Naive thymus-derived CD8-positive, alpha-beta T cell (primary cell): ENCODE measurements at places on chromosomes 11 and 22. TPM values are rescaled to one million over a fixed set of nuclear protein-coding genes. Genes with fewer than 3 reads are reported as not detected.

The CD6 gene
- total RNA-seq: 405 TPM

DNA sequence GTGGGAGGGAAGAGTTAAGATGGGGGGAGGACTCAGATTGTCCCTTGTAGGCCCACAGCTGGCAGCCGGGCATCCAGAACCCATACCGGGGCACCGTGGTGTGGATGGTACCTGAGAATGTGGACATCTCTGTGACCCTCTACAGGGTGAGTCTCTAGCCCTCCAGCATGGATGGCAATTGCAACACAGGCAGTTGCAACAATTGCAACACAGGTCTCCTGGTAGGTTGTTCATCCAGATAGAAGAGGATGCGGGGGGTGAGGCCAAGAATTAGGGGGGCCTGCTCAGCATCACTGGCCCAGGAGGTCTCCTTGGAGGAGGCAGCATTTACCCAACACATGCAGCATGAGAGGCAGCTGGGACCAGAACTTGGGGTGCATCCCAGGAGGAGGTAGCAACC is 3.4 kb downstream of the EHBP1L1 start:
- DNase-seq: no peak
- no peak overlapping the region for H3K4me3 ChIP-seq
- H3K27ac ChIP-seq: no peak overlapping the region
- peaks cover 34% of the 10 kb centered on the region for H3K36me3 ChIP-seq
- H3K27me3 ChIP-seq: no peaks in the 10 kb centered on the region

GRCh38 chr11:46559815-46560214 is 34.0 kb downstream of the AMBRA1 start:
- peak overlapping the region; percentile 75 for H3K4me3 ChIP-seq
- peaks cover 65% of the 10 kb centered on the region for H3K4me1 ChIP-seq
- no peak for DNase-seq
- H3K27ac ChIP-seq: peak overlapping the region; percentile 30
- H3K36me3 ChIP-seq: no peaks in the 10 kb centered on the region

- H3K27ac ChIP-seq: peak overlapping the region; percentile 7
- no peaks in the 10 kb centered on the region for H3K27me3 ChIP-seq
- H3K4me1 ChIP-seq: peaks cover 13% of the 10 kb centered on the region
- DNase-seq: peak; percentile 78
- H3K36me3 ChIP-seq: no peaks in the 10 kb centered on the region
These were observed 65.6 kb downstream of the BTG4 start for GRCh38 chr11:111446404-111447111.
